Tibial nerve (tissue), 4 donors: ENCODE measurements at places on chromosomes 1 and 21. TPM values are rescaled to one million over a fixed set of nuclear protein-coding genes. Genes with fewer than 3 reads are reported as not detected.

The FAM78B gene
- total RNA-seq = 5.1 TPM

The RLF gene
- total RNA-seq = 20.7 TPM

The S100A7 gene
- total RNA-seq = 22.9 TPM

- H3K36me3 ChIP-seq = no peaks in the 10 kb centered on the region
- peak; percentile 93 for DNase-seq
- no peaks in the 10 kb centered on the region for H3K27me3 ChIP-seq
- peak overlapping the region; percentile 99 for H3K27ac ChIP-seq
- peaks cover 66% of the 10 kb centered on the region for H3K4me1 ChIP-seq
- H3K4me3 ChIP-seq = peak overlapping the region; percentile 41
Measured at GRCh38 chr1:150561254-150561973, 12.2 kb downstream of the ADAMTSL4 start.

DNA sequence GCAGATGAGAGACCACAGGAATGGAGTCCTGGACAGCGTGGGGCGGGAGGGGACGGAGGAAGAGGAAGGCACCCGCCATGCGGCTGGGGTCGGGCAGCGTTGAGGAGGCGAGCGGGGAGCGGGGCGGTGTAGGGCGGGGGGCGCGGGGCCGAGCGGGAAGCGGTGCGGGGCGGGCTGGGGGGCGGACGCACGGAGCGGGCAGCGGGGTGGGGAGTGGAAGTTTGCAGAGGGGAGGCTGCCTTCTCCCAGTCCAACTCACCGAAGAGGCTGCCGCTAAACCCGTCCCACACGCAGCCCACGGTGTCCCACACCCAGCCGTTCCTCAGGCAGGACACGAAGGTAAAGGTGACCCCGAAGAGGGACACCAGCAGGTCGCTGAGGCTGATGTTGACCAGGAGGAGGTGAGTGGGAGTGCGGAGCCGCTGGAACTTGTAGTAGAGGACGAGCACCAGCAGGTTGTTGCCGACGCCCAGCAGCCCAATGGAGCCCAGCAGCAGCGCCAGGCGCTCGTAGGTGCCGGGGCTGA is 483 bp downstream of the CHML start:
- H3K27ac ChIP-seq = peak overlapping the region; percentile 64
- H3K4me3 ChIP-seq = peak overlapping the region; percentile 77
- peak; percentile 21 for DNase-seq
- H3K27me3 ChIP-seq = no peaks in the 10 kb centered on the region
- H3K36me3 ChIP-seq = no peaks in the 10 kb centered on the region

- H3K4me3 ChIP-seq = no peak overlapping the region
- H3K36me3 ChIP-seq = no peaks in the 10 kb centered on the region
- peaks cover 17% of the 10 kb centered on the region for H3K4me1 ChIP-seq
Measured at GRCh38 chr1:155529109-155529508, 33.5 kb downstream of the ASH1L start.

DNA sequence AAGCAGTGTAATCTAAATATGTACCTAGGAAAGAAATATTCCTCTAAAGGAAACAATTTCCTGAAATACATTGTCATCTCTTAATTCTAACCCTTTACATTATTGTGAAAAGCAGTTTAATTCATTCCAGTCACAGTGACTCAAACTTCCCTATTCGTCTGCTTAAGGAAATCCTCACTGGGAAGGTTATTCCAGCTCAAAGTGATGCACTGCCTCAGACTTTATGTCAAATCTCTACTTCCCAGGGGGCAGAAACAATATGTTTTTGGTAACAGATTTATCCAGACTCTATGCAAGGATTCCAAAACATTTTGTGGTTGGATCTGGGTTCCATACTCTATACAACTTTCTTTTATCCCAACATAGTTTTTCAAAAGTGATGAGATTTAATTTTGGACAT is 145.2 kb downstream of the NTMT2 start:
- no peak for DNase-seq
- no peak overlapping the region for H3K4me3 ChIP-seq
- H3K27ac ChIP-seq = no peak overlapping the region
- no peaks in the 10 kb centered on the region for H3K36me3 ChIP-seq
- no peaks in the 10 kb centered on the region for H3K27me3 ChIP-seq
